ENCODE measurements at places on chromosomes 2 and 18.
A peak's percentile ranks its signal among the peaks of the same experiment; 100 is the strongest.

DNA sequence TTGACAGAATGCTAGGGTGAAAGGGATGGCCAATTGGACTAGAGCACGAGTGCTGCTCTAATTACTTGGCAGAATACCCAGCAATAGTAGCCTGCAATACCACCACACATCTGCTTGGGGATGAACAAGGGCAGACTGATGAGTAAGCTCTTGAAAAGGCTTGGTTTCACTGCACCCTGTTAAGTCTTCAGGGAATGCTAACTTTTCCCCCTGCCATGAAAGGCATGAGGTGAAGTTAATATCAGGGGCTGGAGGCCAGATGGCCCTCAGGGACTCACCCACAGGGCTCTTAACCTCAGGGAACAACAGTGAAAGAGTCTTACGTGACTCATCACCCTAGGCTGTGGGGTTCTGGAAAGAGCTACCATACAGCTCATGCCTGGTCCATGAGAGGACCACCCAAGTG is 51.7 kb upstream of the MYL1 start:
- DNase-seq, result no peak

DNA sequence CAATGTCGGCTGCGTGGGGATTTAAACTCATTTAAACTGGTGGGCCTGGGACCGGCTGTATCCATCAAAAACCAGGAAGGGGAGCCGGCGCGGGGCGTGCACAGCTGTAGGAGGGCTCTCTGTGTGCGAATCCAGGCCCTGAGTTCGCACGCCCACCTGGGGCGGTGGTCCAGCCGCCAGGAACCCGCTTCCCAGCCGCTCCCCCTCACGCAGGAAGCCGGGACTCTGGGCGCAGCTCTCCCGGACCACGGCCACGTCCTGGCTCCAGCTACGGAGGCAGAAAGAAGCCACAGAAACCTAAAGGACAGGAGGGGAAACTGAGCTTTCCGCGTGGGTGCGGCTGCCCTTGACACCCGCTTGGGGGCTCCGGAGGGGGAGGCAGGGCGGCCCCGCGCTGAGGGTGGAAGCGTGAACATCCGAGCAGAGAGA is 80.6 kb downstream of the GFPT1 start:
- DNase-seq, result no peak

- no peak for DNase-seq
Observed at GRCh38 chr2:208315081-208315788, 49.2 kb downstream of the PIKFYVE start.

- peak; percentile 27 for DNase-seq
Observed at GRCh38 chr2:168245074-168245825, 2.1 kb downstream of the STK39 start.

DNA sequence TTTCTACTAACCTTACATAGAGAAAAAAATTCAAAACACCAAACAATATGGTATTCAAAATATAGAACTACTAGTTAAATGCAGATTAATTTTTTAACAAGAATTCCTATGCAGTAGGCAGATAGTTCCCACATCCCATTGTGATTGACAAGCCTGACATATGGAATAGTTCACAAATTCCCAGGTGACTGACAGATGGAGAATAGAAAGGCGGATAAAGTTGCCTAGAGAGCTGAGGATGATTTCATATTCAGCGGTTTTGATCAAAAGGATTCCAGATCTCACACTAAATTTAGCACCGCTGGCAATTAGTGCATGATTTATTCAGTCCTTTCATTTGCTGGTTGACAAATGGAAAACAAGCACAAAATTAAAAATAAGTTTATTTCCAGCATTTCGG is 733.7 kb upstream of the POU3F3 start:
- DNase-seq, result no peak

GRCh38 chr2:30942419-30942818 is 135.2 kb upstream of the CAPN13 start:
- no peak for DNase-seq

GRCh38 chr2:115584507-115584906 is 1142.1 kb downstream of the DPP10 start:
- no peak for DNase-seq

GRCh38 chr2:199982126-199982843 is 26.9 kb downstream of the MAIP1 start:
- no peak for DNase-seq

DNA sequence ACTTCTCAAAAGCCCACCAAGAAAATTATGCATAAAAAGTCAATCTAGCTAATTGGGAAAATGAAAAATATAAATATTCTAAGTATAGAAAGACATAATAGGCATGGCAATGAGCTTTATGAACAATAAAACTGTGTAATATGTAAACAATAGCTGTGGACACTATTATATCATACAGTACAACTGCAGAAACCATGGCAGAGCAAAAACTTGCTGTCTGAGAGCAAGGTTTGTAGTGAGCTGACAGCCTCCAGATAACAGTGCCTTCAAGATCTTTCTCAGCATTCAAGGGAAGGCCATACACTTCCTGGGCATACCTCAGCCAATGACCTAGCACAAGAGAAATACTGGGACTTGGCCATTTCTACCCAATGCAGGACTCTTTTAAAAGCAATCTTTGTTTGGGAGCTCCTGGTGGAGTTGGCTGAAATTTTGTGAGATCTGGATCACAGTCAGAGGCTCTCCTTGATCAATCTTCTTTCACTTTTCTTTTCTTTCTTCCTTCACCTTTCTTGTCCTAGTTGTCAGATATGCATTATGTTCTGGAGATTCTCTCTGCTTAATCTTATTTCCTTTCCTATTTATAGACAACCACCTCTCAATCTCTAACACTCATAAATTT is 427.2 kb upstream of the UBE2E3 start:
- DNase-seq, result no peak

GRCh38 chr2:173240083-173240482 is 114.6 kb upstream of the CDCA7 start:
- DNase-seq, result peak; percentile 9

DNA sequence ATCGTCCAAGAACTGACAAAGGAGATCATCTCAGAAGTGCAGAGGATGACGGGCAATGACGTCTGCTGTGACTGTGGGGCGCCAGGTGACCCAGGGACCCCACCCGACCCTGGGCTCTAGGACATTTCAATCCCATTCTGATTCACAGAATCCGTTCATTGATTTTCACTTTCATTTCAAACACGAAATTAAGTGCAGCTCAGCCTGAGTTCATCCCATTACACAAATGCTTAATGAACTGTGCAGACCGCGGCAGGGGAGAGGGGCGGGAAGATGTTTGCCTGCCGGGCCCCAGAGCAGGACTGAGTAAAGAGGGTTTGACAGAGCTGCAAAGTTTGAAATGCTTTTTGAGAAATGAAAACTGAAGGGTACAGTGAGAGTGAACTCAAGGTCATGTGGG is 67.1 kb downstream of the ITGB1BP1 start:
- no peak for DNase-seq

DNA sequence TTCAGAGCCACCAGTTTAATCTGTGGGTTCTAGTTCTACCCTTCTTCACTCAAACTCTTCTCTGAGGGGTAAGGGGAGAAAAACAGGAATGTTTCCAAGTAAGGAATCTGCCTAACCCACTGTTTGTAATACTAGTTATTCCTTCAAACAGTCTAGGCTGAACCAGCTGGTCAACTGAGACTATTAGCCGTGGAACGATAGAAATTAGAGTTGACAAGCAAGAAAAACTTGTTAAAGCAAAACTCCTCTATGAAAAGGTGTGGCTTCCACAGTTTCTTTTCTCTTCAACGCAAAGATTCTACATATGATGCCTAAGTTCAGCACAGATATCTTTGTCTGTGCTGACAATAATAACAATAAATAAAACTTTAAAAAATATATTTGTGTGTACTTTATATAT is 11.5 kb downstream of the PAIP2B start:
- no peak for DNase-seq

- peak; percentile 46 for DNase-seq
Observed at GRCh38 chr2:235595422-235596010, 101.7 kb downstream of the AGAP1 start.

GRCh38 chr2:30259827-30260679 is 28.7 kb downstream of the LBH start:
- no peak for DNase-seq

GRCh38 chr2:152651834-152652233 is 65.4 kb downstream of the PRPF40A start:
- DNase-seq, result no peak

DNA sequence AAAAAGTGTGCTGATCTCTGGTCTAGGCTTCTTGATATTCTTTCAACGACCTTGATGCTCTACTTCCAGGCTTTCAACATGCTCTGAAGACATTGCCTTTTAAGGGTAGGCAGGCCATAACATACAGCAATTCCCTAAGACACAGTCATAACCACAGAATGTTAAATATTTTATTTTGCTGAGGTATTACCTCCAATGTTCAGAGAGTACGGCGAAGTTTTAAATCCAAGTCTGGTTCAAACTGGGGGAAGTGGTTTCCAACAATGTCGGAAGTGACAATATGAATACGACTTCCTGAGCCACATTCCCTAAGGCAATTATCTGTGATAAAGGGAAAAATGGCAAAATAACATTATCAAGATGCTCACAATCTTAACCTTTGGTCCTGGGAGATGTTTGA is 1077.9 kb upstream of the PIK3C3 start:
- DNase-seq, result no peak

DNA sequence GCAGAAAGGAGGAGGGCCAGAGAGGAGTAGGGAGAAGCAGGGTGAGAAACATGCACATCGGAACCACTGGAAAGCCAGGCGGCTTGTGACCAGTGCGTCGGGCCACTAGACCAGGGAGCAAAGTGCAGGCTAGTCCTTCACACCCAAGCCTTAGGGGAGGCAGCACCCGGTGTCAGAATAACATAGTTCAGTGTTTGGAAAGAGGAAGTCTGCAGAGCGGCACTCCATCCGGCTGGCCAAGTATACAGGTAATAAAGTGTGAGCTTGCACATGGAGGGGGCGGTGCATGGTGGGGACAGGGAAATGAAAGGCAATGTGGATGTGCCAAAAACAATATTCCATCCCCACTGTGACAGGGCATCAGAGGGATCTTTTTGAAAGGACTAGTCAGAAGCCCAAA is 69.7 kb downstream of the ZNF521 start:
- no peak for DNase-seq

DNA sequence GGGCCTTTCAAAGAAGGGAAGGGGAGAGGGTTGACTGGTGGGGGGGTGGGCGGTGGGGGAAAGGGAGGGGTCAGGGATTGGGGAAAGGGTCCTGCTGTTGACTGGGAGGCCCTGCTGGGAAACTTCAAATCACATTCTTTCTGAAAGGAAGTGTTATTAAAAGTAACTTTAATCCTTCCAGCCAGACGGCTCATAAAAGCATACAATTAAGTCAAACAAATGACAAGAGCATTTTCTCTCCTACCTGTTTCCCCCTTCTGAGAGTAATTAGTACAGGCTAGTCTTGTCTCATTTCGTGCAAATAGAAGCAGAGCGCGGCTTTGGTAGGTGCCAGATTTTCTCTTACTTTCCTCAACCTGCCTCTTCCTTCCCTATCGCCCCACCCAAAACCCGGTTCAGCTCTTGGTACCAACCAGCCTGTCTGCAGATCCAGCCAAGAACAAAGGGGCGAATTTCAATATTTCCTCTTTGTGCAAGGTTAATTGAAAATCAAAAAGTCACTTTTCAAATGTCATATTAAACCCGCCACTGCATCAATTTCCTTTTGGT is 2112.6 kb upstream of the PIK3C3 start:
- DNase-seq, result no peak

GRCh38 chr2:209734805-209735204 is 36.8 kb upstream of the UNC80 start:
- no peak for DNase-seq

GRCh38 chr18:63477200-63477599 is 442 bp downstream of the SERPINB5 start:
- DNase-seq, result no peak

GRCh38 chr2:10760794-10761504 is 39.5 kb downstream of the ATP6V1C2 start:
- no peak for DNase-seq

- DNase-seq, result peak; percentile 2
Observed at GRCh38 chr2:7031547-7032245, 114.5 kb downstream of the RNF144A start.

GRCh38 chr2:83055376-83056010 is 1403.6 kb downstream of the SUCLG1 start:
- DNase-seq, result no peak

DNA sequence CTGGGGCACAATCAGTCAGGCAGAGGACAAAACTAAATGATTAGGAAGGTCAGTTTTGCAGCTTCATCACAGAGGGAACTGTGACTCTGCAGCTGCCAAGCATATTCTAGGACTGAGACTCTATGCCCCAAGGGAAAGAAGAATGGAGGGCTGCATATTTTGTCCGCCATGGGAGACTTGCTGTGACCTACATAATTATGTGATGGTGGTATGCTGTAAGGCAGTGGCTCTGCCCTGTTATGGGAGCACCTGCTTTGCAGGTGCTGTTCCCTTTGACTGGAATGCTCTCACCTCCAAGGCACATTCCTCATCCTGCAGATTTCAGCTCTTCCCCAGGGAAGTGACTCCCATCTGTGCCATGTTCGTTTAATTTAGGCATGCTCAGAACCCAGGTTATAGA is 261.9 kb upstream of the EPHA4 start:
- DNase-seq, result no peak

DNA sequence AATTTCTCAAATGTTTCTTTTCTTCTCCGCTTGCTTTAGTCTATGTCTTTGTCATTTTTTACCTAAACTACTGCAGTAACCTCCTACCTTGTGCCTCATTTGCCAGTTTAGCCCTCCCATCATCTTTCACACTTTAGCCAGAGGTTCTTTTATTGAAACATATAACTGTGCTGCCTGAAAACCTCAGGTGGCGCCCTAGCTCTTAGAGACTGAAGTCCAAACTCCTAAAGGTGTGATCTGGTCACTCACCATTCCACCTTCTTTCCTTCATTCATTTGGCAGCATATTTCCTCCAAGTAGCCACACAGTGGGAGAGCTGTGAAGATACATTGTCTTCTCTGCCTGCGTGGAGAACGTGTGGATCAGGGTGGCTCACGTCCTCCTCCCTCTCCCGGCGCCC is 98.2 kb upstream of the MAPRE2 start:
- DNase-seq, result no peak

DNA sequence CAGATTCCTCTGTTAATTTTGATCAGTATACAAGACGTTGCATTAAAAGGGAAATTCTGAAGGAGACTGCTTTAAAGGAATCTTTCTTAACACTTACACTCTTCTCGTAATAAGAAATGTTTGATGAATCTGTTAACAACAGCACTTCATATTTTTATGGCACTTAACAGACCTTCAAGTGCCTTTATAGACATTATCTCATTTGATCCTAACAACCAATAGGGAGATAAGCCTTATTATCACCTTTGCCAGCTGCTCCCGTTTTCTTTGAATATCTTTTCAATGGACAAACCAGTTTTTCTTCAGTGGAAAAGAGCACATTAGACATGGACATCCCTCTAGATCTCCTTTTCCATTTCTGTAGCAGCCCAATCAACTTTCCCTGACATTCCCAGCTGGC is 653.0 kb upstream of the FAM98A start:
- no peak for DNase-seq

DNA sequence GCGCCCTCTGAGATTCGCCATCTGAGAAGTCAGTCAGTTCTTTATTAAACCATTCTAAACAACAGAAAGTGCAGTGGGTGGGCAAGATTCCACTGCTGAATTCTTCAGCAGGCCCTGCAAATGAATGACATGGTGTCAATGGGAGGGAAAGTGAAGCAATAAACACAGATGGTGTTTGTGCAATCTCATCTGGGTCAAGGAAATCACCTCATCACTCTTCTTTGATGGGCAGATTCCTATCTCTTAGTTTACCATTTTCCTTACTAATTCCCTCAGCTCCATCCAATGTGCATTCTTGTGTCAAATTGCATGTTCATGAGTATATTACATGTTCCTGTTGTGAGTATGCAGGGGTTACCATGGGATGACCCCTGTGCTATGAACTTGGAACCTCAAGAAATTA is 100.7 kb upstream of the CYP1B1 start:
- no peak for DNase-seq

GRCh38 chr2:46495231-46496030 is 16.1 kb downstream of the TMEM247 start:
- DNase-seq, result no peak
